Mesendoderm (in vitro differentiated cells): ENCODE measurements at places on chromosomes 16 and 17.

GRCh38 chr17:2085648-2085949 is 30.7 kb downstream of the HIC1 start:
- H3K36me3 ChIP-seq, result no peaks in the 10 kb centered on the region
- H3K27ac ChIP-seq, result no peak overlapping the region
- peaks cover 14% of the 10 kb centered on the region for H3K4me1 ChIP-seq
- H3K27me3 ChIP-seq, result no peaks in the 10 kb centered on the region
- no peak for DNase-seq

DNA sequence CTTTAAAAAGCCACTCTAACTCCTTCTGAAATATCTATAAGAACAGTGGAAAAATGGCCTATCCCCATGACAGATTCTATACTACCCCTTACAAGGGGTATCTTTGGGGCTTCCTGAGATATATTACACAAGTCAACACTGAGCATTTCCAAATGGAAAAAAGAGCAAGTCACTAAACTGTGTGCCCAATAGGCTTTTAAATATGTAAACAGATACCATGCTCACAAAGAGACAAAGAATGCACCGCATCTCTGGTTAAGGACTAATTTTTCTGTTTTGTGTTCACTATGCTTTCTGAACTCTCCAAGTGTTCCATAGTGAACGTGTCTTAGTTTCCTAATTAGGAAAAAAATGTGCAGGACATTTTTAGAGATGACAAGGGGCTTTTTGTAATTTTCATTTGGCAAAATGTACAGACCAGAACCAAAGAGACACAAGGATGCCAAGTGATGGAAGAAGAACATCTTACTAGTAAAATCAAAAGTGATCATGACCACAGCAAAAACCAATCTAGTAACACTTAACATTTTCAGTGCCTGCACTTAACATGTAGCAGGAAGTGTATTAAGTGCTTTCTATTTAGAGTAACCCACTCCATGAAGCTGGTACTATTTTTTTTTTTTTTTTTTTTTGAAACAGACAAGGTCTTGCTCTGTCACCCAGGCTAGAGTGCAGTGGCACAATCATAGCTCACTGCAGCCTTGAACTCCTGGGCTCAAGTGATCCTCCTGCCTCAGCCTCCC is 21.5 kb downstream of the MYH11 start:
- no peaks in the 10 kb centered on the region for H3K36me3 ChIP-seq
- H3K27ac ChIP-seq, result no peak overlapping the region
- no peaks in the 10 kb centered on the region for H3K4me1 ChIP-seq
- no peaks in the 10 kb centered on the region for H3K27me3 ChIP-seq
- no peak for DNase-seq

DNA sequence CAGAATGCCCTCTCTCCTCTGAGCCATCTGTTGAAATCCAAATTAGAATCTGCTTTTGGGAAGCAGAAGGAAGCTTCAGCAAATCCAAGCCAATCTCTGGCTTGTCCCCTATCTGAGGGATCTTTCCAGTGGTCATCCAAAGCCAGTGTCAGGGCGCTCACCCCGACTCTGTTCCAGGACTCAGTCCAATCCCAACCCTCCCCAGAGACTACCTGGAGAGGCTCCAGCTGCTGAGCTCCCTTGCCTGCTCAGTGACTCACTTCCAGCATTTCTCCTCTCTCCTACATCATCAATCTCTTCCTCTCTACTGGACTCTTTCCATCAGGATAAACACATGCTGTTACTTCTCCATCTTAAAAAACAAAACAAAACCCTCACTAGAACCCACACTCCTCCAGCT is 2.4 kb downstream of the MATCAP1 start:
- no peak overlapping the region for H3K4me3 ChIP-seq
- H3K4me1 ChIP-seq, result peaks cover 3% of the 10 kb centered on the region
- no peak for DNase-seq
- H3K36me3 ChIP-seq, result no peaks in the 10 kb centered on the region
- H3K27me3 ChIP-seq, result no peaks in the 10 kb centered on the region

DNA sequence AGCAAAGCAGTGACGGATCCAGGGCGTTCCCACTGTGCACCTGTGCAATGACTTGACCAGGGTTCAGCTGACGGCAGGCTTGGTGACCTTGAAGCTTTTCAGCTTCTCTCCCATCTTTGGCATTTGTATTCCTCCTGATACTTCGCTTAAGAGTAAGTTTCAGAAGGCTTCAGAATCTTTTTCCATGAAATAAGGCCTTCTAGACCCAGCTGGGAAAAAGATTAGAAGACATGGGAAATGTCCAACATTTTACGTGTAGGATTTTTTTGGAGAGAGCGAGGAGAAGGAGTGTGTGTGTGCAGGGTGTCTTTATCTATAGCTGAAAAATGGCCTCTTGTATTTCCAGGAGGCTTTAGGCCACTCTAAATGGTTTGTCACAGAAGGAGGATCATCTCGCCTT is 104.1 kb downstream of the BANP start:
- no peak for DNase-seq
- H3K36me3 ChIP-seq, result peaks cover 5% of the 10 kb centered on the region
- H3K27me3 ChIP-seq, result no peaks in the 10 kb centered on the region
- H3K4me3 ChIP-seq, result no peak overlapping the region

DNA sequence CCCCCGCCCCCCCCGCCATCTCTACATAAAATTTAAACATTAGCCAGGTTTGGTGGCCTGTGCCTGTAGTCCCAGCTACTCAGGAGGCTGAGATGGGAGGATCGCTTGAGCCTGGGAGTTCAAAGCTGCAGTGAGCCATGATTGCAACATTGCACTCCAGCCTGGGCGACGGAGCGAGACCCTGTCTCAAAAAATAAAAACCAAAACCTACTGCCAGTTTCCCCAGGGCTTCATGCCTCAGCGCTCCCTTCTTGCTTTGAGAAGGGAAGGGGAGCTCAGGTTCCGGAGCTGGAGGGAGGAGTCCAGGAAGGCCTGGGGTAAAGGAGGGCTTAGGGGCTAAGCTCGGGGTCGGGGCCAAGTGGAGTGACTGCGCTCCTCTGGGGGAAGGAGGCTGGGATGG is 20.5 kb downstream of the PLCD3 start:
- no peak overlapping the region for H3K27ac ChIP-seq
- no peaks in the 10 kb centered on the region for H3K27me3 ChIP-seq
- no peak for DNase-seq
- no peaks in the 10 kb centered on the region for H3K4me1 ChIP-seq
- H3K36me3 ChIP-seq, result peaks cover 6% of the 10 kb centered on the region
- H3K4me3 ChIP-seq, result no peak overlapping the region

DNA sequence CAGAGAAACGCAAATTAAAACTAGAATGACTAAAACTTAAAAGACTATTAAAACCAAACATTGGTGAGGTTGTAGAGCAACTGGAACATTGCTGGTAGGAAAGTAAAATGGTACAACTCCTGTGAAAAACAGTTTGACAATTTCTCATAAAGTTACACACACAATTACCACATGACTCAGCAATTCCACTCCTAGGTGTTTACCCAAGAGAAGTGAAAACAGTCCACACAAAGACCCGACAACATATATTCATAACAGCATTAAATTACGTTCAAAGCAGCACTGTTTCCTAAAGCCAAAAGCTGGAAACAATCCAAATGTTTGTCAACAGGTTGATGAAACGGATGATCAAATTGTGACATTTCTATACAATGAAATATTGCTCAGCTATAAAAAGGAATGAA is 26.5 kb upstream of the ALOX12 start:
- no peaks in the 10 kb centered on the region for H3K36me3 ChIP-seq
- no peaks in the 10 kb centered on the region for H3K4me1 ChIP-seq
- no peak for DNase-seq
- no peak overlapping the region for H3K4me3 ChIP-seq
- H3K27ac ChIP-seq, result no peak overlapping the region

- no peak for DNase-seq
- H3K27me3 ChIP-seq, result no peaks in the 10 kb centered on the region
These were observed 173.6 kb downstream of the MSI2 start for GRCh38 chr17:57429966-57430365.

- H3K27ac ChIP-seq, result no peak overlapping the region
- no peaks in the 10 kb centered on the region for H3K4me1 ChIP-seq
- no peaks in the 10 kb centered on the region for H3K36me3 ChIP-seq
- no peak overlapping the region for H3K4me3 ChIP-seq
These were observed 17.2 kb downstream of the USP31 start for GRCh38 chr16:23131931-23132621.

DNA sequence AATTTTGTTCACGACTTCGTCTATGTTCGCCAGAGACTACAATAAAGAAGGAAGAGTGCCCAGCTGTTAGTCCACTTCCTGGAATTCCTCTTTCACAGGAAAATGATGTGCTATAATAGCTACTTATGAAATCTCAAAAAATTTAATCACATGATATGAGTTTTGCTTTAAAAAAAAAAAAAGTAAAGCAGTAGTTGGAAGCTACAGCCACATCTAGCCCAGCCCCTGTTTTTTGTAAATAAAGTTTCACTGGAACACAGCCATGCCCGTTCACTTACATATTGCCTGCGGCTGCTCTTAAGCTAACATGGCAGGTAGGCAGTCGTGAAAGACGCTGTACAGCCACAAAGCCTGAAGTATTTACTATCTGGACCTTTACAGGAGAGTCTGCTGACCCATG is 15.3 kb downstream of the VPS53 start:
- no peak overlapping the region for H3K4me3 ChIP-seq
- H3K36me3 ChIP-seq, result peaks cover 2% of the 10 kb centered on the region
- H3K4me1 ChIP-seq, result no peaks in the 10 kb centered on the region
- no peak overlapping the region for H3K27ac ChIP-seq

GRCh38 chr16:84763629-84764028 is 56.2 kb upstream of the CRISPLD2 start:
- DNase-seq, result peak; percentile 67
- H3K27me3 ChIP-seq, result no peaks in the 10 kb centered on the region
- H3K36me3 ChIP-seq, result peaks cover 17% of the 10 kb centered on the region
- no peaks in the 10 kb centered on the region for H3K4me1 ChIP-seq

DNA sequence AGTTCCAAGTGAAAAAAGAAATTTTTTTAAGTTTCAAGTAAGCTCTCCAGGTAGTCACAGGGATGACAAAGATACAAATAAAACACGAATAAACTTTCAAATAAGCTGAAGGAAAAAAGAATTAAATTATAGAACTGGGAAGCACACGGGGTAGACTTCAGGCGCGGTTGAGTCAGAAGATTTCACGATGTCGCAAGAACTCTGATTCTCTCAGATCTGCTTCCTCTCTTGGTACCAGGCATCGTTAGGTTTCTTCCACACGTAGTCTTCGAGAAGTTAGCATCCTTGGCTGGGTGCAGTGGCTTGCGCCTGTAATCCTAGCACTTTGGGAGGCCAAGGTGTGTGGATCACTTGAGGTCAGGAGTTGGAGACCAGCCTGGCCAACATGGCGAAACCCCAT is 784.1 kb upstream of the RBFOX1 start:
- no peak overlapping the region for H3K4me3 ChIP-seq
- no peak for DNase-seq
- H3K27me3 ChIP-seq, result no peaks in the 10 kb centered on the region
- no peaks in the 10 kb centered on the region for H3K4me1 ChIP-seq
- H3K36me3 ChIP-seq, result no peaks in the 10 kb centered on the region

DNA sequence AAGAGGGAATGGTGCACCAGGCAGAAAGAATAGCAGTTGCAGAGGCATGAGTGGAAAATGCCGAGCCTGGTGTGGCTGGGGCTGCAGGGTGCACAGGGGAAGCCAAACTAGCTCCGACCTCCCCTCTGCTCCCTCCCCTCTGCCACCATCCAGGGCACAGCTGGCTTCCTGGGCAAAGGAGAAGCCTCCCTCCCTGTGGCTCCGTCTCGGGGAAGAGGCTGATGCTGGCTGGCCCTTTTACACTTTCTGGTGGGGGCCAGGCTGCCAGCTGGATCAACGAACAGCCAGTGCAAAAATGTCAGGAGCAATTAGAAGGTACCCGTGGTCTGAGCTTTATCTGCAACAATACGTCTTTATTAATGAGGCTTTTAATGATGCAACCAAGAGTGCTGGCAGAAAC is 37.1 kb upstream of the KCNJ12 start:
- no peaks in the 10 kb centered on the region for H3K4me1 ChIP-seq
- DNase-seq, result no peak
- H3K36me3 ChIP-seq, result no peaks in the 10 kb centered on the region
- H3K4me3 ChIP-seq, result no peak overlapping the region
- H3K27me3 ChIP-seq, result no peaks in the 10 kb centered on the region
- H3K27ac ChIP-seq, result no peak overlapping the region

DNA sequence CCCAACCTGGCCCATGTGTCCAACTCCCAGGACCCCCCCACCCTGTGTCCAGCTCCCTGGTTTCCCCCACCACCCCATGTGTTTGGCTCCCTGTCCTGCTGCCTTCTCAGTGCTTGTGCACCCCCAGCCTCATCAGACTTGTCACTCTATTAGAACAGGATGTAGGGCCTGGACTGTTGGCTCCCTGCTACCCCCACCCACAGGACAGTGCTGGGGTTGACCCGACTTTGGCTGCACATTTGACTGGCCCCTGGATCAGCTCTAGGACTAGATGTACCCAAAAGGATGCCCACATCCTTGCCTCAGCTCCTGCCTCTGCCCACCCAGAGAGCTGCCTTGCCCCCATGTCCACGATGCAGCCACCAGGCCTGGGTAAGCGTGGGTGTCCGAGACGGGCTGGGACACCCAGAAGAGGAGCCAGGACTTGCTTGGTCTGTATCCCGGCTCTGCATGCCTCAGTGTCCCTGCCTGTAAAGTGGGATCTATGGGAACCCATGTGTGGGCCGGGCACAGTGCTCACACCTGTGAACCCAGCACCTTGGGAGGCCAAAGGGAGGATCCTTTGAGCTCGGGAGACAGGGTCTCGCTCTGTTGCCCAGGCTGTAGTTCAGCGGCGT is 1.5 kb upstream of the CCDC57 start:
- H3K27me3 ChIP-seq, result no peaks in the 10 kb centered on the region
- no peaks in the 10 kb centered on the region for H3K4me1 ChIP-seq
- no peaks in the 10 kb centered on the region for H3K36me3 ChIP-seq
- no peak overlapping the region for H3K4me3 ChIP-seq
- no peak overlapping the region for H3K27ac ChIP-seq
- no peak for DNase-seq

- H3K27ac ChIP-seq, result no peak overlapping the region
- H3K4me3 ChIP-seq, result no peak overlapping the region
- no peak for DNase-seq
- H3K27me3 ChIP-seq, result no peaks in the 10 kb centered on the region
- H3K36me3 ChIP-seq, result no peaks in the 10 kb centered on the region
- peaks cover 21% of the 10 kb centered on the region for H3K4me1 ChIP-seq
These were observed 31.2 kb downstream of the CDK5R1 start for GRCh38 chr17:32517982-32518381.

- no peak overlapping the region for H3K27ac ChIP-seq
- H3K27me3 ChIP-seq, result no peaks in the 10 kb centered on the region
- no peak overlapping the region for H3K4me3 ChIP-seq
- peaks cover 2% of the 10 kb centered on the region for H3K36me3 ChIP-seq
- H3K4me1 ChIP-seq, result peaks cover 5% of the 10 kb centered on the region
These were observed 2.5 kb downstream of the CES2 start for GRCh38 chr16:66937725-66938337.

GRCh38 chr17:21036361-21036881 is 6.4 kb downstream of the USP22 start:
- H3K4me3 ChIP-seq, result no peak overlapping the region
- DNase-seq, result no peak
- no peaks in the 10 kb centered on the region for H3K27me3 ChIP-seq
- peaks cover 6% of the 10 kb centered on the region for H3K36me3 ChIP-seq
